ENCODE measurements at places on chromosomes 11 and 22.

- no peak for DNase-seq
These were observed 8.6 kb downstream of the CCDC34 start for GRCh38 chr11:27354359-27354965.

- no peak for DNase-seq
These were observed 21.2 kb downstream of the PDE2A start for GRCh38 chr11:72652873-72653630.

- no peak for DNase-seq
These were observed 887.5 kb downstream of the NTM start for GRCh38 chr11:132257871-132258270.

DNA sequence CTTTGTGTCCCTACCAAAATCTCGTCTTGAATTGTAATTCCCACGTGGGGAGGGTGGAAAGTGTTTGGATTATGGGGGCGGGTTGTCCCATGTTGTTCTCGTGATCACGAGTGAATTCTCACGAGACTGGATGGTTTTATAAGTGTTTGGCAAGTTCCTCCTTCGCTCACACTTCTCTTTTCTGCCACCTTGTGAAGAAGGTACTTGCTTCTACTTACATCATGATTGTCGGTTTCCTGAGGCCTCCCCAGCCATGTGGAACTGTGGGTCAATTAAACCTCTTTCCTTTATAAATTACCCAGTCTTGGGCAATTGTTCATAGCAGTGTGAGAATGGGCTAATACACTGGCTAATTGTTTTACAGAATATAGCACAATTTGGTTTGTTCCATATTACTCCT lies 326.3 kb downstream of the GRM5 start:
- DNase-seq, result no peak

DNA sequence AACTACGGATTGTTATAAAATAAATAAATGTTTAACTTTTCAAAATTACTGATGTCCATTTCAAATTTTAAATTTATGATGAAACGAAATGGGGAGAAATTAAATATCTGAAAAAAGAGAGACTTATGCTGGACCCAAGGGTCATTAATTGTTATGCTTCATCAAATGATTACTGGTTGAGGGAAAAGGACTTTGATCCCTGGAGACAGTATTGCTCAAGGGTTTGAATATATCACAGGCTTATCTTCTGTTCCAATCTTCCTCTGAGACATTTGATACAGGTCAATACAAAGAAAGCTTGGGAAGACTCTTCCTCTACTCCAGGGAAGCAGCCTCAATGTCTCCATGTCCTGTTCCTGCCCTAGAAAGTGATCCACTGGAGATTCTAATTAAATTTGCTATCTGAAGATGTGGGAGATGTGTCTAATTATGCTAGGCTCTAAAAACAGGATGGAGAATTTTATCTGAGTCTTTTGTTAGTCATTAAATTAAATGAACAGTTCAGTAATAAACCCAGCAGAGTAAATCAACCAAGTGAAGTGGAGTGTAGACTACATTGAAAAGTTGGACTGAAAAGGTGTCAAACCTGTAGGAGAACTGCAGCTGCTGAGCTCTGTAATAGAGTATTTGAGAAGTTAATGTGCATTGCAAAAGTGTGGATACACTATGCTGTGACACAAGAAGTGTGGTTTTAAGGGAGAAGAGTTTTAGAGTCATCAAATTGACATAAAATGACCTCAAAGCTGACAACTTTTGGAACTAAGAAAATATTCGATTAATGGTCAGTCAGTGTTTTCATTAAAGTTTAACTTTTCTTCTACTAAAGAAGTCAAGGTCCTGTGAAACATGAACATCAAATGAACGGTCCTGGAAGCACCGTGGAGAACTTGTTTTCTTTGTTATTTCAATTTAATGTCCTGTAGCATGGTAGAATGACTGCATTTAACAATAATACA lies 623.7 kb upstream of the CCDC90B start:
- no peak for DNase-seq

GRCh38 chr11:125299061-125299615 lies 134.6 kb downstream of the PKNOX2 start:
- DNase-seq, result no peak

DNA sequence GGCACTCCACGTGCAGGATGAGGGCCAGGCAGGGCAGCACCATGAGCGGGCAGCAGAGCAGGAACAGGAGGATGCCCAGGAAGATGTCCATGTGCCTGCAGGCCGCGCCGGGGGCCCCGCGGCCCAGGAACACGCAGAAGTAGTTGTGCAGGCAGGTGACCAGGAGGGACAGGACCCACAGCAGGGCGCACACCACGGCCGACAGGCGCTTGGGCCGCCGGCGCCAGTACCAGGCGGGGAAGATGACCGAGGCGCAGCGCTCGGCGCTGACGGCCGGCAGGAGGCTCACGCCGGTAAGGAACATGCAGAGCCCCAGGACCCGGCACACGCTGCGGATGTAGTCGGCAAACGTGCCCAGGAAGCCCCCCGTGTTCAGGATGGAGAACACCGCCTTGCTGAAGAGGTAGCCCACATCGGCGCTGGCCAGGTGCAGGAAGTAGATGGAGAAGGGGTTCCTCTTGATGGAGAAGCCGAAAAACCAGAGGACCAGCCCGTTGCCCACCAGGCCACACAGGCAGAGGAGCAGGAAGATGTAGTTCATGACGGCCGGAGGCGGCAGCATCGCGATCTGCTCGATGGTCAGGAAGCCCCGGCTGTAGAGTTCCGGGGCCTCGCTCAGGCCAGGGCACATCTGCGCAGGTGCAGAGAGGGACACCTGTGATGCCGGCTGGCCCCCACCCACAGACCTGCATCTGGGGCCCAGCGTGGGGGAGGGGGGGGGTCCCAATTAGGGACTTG lies 7.2 kb downstream of the MRGPRF start:
- no peak for DNase-seq

DNA sequence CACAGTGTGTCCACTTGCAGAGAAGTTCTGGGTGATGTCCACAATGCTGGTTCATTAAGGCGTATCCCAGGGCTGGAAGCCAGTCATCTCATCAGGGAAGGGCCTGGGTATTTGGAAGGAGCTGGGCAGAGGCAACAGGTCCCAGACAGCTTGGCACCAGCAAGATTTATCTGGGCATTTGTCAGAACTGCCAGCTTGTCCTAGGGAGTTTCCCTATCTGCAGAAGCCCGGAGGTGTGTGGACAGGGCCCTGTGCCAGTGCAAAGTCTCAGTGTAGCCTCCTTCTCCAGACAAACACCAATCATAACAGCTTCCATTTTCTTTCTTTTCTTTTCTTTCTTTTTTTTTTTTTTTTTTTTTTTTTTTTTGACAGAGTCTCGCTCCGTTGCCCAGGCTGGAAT lies 125.3 kb upstream of the TIMP3 start:
- no peak for DNase-seq

- DNase-seq, result no peak
These were observed 815 bp downstream of the EHD1 start for GRCh38 chr11:64877390-64878222.

All from urothelium cell line (cell line).